Amniotic epithelial cell (primary cell): ENCODE measurements at places on chromosomes 1 and 21.

DNA sequence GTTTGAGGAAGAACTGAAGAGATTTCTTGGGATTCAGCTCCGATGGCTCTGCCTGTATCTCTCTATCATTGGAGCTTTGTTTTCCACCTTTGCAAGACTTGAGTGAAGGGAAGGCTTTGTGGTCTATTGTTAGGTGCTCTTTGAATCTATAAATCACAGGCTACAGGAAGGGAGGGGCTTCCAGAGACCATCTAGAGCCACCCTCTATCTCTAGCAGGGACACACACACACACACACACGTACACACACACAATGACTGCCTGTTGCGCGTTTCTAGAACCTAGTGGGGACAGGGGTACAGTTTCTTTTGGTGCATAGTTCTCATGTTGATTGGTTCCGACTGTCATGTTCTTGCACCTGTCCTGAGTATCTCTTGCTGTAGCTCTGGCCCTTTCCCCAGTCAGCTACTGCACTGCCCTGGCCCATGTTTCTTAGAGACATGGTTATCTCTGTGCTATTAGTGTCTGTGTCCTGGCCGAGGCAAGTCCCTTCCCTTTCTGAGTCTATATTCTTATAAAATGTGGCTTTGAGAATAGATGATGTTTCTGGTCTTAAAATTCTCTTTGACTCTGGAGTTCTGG, 60.7 kb downstream of the MAN1C1 start:
- no peak for DNase-seq

DNA sequence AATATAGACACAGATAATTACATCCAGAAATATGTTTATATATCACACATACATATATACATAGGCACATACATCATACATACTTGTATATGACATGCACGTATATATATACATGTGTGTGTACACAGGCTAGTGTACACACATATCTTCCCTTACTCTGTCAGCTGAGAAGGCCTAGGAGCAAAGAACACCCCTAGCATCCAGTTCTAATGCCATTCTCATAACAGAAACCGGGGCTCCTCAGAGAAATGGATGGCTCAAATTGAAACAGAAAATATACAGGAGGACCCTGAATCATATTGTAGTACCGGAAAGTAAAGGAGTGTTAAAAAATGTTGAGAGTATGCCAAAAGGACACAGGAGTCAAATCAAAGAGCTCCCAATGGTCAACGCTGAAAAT, 19.7 kb upstream of the HYI start:
- no peak for DNase-seq

DNA sequence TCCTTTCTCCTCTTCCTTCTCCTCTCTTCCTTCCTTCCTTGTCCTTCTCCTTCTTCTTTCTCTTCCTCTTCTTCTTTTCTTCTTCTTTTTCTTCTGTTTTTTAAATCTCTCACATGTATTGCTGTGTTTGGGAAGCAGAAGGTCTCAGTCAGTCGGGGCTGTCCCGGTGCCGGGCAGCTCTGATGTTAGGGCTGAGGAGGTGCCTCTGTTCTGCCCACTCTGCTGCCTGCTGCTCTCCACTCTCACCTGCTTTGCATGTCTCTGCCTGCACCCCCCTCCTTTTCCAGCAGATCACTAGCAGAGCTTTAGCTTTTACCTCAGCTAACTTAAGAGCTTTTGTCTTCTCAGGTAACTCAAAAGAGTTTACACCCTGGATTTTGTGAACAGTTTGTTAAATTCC, 276.6 kb downstream of the CHRM3 start:
- DNase-seq, result no peak

- no peak for DNase-seq
These were observed 295.4 kb upstream of the DAB1 start for GRCh38 chr1:57719274-57719673.

GRCh38 chr1:155952505-155952890, 11.1 kb downstream of the RXFP4 start:
- DNase-seq, result no peak

DNA sequence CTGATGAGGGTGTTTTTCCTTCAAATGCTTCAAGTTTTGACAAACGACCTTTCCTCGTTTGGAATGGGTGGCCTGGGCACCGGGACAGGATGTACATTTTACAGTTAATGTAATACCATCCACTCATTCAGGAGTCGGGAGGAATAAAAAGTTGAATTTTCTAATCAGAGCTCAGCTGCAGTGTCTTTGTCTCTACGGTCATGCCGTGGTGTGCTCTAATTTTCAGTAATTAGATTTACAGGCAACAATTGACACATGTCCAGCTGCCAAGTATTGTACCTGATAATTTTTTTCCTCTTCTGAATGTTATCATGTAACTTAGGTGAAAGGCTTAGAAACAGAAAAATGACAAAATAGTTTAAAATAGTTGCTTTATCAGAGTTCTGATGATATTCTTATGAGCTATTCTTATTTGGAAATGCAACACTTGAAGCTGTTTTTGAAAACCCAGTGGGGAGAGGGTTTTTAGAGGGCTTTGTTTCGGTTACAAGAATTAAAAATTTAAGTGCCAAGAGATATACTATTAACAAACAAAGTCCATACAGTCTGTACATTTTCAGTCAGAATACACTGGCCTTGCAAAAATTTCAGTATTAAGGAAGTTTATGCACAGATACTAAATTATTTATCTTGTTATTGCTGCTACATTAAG, 1.0 kb downstream of the CDKN2C start:
- DNase-seq, result no peak

DNA sequence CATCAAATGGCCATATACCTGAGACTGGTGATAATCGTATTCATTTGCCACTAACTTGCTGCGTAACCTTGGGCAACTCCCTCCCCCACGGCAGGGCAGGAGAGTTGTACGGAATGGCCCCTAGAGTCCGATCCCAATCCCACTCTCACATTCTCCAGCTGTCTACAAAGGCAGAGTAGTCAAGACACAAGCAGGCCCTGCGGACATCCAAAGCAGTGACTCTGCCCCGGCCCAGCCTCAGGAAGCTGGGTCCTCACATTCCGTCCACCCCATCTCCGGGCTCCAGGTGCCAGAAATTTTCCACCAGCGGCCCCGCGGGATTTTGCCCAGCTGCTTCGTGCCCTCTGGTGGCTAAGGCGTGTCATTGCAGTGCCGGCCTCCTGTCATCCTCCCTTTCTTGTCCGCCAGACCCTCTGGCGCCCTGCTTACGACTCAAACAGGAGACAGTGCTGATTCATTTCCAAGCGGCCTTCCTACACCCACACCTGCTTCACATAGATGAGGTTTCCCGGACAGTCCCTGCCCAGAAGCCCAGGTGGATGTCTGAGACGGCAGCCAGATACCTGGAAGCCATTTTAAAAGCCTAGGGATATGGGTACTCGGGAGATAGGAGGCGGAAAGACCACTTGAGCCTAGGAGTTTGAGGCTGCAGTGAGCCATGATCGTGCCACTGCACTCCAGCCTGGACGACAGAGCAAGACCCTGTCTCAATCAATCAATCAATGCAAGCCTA, 2.9 kb upstream of the S100A2 start:
- DNase-seq, result peak; percentile 72

GRCh38 chr1:40314721-40315238, 2.3 kb downstream of the COL9A2 start:
- peak; percentile 23 for DNase-seq

DNA sequence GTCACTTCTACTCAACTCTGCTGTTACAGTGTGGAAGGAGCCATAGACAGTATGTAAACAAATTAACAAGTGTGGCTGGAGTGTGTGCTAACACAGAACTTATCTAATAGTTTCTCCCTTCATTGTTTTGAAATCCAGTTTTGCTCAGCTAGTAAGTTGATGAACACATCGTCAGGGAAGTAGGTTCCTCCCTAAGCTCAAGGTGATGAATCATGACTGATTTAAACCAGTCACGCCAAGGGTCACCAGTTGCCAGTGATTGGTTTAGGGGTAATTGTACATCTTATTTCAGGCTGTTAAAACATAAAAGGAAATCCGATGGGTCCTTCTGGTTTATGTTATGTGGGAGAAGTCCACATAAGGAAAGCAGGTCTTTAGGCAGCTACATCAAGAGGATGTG, 97.0 kb upstream of the CHODL start:
- DNase-seq, result no peak

DNA sequence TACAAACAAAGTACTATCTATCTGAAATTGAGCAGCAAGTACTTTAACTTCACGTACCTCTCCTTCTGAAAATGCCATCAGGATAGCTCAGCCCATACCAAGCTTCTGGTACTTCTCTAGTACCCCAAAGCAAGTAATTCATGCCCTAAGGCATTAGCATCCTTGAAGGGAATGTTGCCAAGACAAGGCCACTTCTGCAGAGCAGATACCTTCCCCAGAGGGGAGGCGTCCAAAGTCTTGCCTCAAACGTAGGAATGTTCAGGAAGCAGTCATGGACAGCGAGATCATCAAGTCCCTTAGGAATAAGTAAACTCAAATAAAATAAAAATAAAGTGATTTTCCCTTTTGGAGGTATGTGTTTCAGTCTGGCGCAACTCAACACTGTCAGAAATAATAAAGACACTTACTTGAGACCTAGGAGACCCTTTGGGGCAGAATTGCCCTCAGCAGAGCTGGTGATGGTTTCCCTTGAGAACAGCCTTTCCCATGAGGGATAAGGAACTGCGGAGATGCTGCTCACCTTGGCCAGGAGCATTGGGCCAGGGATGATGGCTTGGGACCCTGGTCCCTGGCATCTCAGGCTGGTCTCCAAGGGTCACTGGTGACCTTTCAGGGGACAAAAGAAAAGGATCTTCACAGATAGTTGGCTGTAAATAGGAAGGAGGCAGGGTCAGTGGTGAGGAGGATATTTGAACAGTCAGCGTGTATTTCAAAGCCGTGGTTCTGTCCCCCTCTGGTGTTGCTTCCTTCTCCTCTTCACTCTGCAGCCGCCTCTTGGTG, 522.9 kb downstream of the KIF26B start:
- DNase-seq, result no peak
